NCI-H1105 treated with DMSO at 0.1 percent for 48 hours (cell line): ENCODE measurements at places on chromosomes 3 and 15.

DNA sequence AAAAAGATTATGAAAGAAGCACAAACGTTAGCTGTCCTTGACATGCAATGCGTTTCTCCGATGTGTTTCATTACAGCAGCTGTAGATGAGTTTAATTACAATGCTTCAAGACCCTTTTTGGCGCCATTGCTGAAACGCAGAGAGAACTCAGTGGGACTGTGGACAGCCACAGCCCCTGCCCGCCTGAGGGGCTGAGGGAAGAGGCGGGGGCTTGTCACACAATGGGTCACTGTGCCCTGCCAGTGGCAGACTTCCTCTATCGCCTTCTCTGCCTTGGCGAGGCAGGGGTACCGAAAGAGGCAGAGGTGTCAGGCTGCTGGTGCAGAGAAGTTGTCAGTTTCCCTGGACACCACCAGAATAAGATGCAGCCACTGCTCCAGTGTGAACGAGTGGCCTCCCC lies 252.0 kb downstream of the NR2F2 start:
- no peak for DNase-seq

DNA sequence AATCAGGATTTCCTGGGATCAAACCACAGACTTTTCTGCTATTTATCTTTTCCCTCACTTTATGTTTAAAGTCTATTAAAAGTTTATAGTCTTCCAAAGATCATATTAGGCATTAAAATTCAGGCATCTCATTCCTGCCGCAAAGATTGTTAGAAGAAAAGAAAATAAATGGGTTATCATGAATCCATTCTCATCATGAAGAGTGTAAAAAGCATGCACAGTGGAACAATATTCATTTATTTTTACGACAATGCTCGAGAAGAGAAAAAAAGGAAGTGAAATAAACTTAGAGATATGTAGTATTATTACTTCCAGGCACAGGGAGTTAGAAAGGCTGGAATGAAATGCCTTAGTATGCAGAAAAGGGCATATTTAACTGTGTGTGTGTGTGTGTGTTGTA lies 213.7 kb upstream of the PLSCR5 start:
- DNase-seq, result no peak

DNA sequence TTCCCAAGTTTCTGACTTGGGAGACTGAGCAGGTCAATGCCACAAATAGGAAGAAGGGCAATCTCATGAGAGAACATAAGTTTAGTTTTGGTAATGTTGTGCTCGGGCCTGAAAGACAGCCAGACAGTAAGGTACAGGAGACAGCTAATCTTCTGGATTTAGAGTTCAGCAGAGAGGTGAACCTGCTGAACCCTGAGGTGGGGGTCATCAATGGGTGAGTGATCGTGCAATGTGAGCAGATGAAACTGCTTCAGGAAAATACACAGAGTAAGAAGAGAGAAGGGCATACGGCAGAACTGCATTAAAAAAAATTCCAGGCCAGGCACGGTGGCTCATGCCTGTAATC lies 23.3 kb downstream of the RUBCN start:
- no peak for DNase-seq

DNA sequence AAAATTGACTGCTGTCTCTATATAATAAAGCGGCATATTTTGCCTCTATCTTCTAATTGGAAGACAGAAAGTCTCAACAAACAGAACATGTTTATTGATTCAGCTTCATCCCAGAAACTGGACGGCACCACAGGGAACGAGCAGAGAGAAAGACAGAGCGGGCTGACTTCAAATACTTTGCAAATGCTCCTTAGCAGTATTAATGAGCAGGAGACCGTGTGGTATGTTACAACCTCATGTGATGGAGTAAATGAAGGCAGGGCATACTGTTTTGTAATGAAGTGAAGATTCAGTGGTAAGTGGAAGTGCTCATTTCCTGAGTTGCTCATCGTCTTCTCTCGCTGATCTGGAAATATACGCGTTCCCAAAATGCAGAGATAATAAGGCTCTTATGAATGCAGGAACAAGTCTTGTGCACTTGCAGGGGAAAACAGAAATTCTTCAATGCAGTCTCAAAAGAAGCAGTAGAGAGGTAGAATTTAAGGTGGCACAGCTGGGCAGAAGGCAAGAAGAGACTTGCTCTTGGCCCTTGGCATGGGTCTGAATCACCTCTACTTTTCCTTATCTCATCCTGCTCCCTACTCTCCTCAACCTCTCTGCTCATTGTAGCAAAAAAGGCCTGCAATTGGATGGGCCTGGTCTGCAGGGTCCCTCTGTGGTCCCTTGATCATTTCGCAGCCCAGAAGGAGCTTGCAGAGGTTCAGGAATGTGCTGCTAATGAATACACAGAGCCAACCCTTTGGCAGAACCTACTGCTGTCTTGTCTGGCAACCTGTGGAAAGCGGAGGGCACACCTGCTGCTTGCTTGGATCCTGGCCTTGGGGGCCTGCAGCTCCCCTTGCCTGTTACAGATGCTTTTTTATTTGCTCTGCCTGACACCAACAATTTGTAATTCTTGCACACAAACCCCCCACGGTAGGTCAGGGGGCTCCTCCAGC lies 604.9 kb upstream of the CFAP20DC start:
- DNase-seq, result no peak

- no peak for DNase-seq
These were observed 264.4 kb downstream of the TIGIT start for GRCh38 chr3:114558271-114558670.

GRCh38 chr3:161208931-161209330 lies 12.2 kb upstream of the NMD3 start:
- no peak for DNase-seq

DNA sequence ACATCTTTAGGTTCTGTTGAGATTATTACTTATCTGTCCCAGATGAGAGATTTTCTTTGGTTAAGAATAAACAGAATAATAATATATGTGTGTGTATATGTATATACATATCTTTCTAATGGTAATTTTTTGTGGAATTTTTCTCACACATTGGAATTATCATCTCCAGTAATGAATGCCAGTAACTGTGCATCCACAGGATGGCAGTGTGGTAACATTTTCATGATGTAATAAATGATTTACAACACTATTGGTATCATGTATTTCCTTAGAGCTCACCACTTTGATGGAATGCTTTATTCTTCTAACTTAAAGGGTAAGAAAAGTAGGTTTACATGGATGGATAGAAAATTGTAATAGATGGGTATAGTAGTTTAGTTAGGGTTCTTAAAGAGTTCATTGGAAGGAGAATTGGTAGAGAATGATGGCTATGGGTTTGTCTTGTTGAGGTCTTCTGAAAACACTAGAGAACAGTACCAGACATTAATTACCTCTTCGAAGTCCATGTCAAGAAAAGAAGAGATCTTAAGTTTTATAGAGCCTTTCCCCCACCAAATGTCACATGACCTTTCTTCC lies 78.1 kb downstream of the STT3B start:
- DNase-seq, result no peak

DNA sequence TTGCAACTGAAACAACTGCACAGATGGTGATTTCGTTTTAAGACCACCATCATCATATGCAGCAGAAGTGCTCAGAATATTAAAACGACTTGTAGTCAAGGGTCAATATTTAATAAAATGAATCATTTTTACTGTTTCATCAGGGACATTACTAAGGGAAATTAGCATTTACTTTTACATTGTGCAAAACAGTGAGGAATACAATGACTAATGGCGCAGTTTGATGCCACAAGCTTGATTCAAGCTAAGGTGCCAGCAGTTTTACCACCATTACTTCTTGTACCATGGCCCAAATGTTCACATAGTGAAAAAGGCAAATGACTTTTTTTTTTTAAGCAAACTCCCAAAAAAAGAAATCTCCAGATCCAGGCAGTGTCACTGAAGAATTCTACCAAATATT lies 277.4 kb upstream of the CHRNA7 start:
- DNase-seq, result no peak

DNA sequence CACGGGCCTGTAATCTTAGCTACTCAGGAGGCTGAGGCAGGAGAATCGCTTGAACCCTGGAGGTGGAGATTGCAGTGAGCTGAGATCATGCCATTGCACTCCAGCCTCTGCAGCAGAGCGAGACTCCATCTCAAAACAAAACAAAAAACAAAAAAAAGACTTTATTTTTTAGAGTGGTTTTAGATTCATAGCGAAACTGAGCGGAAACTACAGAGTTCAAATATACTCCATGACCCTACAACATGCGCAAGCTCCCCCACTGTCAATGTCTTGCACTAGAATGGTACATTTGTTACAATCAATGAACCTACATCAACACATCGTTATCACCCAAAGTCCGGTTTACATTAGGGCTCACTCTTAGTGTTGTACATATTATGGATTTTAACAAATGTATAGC lies 2.2 kb upstream of the CRTAP start:
- no peak for DNase-seq

DNA sequence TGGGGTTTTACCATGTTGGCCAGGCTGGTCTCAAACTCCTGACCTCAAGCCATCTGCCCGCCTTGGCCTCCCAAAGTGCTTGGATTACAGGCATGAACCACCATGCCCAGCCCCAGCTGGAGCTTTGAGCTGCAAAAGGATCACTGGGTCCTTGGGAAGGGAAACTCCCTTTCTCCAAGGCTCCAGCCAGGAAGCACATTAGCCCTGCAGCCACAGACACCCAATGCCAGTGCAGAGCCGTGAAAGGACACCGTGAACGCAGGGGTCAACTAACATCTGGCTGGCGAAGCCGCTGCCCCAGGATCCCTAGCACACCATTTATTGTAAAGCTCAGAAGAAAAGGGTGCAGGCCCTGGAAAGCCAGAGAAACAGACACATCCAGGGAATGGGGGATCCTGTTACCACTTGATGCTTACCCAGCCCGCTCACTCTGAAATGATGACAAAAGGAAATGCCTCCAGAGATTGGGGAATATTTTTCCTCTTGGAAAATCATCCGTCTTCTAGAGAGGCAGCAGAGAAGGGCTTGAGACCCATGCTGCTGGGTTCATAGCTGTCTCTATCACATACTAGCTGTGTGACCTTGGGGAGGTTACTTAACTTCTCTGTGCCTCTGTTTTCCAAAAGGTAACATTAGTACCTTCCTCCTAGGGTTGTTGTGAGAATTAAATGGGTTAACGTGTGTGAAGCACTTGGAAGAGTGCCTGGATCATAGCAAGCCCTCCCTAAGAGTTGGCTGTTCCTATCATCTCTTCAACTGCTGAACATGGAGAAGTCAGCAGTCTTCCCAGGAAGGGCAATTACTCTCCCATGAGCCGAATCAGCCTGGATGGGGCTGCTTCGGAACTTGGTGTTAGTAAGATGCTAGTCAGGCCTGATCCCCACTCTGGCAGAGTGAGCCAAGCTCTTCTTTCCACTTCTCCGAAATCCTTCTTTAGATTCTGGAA lies 40.8 kb downstream of the LMCD1 start:
- DNase-seq, result no peak
